ENCODE measurements at places on chromosomes 7 and 10. TPM values are rescaled to one million over a fixed set of nuclear protein-coding genes. Genes with fewer than 3 reads are reported as not detected.

DNA sequence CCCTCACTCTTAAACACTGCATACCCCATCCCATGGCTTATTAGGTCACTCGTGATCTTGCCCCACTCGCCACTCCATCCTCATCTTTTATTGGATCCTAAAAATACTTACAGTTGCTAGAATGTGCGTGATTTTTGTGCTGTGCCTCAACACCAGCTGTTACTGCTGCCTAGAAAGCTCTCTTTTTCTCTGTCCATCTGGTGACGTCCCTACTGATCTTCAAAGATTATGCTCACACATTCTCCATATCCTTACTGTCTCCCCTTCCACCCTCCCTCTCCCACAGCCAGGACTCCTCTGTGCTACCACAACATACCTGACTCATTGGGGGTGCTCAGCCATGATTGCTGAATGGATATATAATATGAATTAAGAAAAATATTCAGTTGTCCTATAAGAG is 42.0 kb downstream of the CDK6 start:
- DNase-seq = no peak

GRCh38 chr7:102468478-102469350 is 3.9 kb downstream of the LRWD1 start:
- no peak for DNase-seq

DNA sequence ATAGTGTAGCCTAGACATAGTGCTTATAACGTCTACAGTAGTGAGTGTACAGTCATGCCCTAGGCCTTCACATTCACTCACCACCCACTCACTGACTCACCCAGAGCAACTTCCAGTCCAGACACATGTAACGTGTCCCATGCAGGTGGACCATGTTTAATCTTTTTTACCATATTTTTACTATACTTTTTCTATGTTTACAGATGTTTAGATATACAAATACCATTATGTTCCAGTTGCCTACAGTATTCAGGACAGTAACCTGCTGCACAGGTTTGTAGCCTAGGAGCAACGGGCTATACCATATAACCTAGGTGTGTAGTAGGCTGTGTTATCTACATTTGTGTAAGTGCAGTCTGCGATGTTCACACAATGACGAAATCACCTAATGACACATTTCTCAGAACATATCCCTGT is 11.0 kb downstream of the MPP7 start:
- no peak for DNase-seq

GRCh38 chr10:86594535-86594934 is 59.8 kb upstream of the OPN4 start:
- no peak for DNase-seq

DNA sequence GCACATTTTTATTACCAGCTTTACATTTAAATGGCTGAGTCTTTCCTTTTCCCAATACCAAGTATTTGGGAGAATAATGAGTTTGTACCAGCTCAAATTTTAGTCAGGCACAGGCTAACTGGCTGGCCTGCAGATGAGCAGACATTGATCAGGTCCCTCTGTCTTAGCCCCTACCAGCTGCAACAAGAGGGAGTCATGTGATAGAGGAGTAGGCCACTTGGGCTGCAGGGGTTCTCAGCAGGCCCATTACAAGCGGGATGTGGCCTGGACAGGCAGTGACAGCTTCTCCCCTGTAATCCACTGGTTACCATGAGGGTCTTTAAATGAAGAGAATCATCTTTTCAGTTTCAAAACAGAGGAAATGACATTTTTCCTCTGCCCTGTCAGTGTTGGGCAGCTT is 283.6 kb downstream of the SUGCT start:
- no peak for DNase-seq

GRCh38 chr7:105594034-105594433 is 12.7 kb upstream of the EFCAB10 start:
- no peak for DNase-seq

GRCh38 chr10:102283890-102284289 is 38.6 kb downstream of the GBF1 start:
- no peak for DNase-seq

DNA sequence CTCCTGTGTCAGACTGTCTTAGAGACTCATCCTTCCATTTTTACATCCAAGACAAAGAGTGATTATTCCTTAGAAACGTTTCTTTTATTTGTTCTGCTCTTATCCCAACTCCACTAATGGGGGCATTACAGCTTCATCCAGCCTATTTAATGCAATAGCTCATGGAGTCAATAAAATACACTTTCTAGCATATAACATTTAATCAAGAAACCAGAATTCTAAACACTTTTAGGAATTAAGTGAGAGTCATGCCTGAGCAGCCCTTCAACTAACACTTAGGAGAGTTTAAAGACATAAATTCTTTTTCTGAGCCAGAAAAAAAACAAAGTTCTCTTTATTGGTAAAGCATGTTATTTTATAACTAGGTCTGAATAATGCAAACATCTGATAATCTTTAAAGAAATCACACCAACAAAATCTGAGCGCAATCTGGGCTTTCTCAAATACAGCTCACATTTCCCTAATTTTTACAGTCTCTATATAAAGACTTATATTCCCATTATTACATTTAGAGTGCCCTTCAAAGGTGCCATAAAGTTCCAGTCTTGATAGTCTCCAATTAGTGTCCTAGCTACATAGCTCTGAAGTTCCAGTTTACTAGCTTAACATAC is 361.7 kb upstream of the HPS1 start:
- no peak for DNase-seq

DNA sequence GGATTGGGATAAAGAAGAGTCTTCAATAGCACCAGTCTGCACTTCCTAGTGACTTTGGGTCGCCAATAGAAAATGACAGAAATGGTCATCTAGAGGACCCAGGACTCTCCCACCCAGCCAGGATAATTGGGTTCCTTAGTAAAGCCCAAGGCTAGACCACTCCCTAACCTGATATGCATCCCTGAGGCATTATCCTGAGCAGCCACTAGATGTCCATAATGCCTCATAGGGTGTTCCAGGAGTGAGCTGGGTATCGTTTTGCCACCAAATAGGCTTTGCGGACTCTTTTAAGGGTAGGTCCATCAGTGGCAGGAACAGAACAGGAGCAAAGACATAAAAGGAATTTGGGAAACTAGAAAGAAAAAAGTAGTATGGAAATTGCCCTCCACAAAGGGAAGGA is 4.5 kb upstream of the LRRC4 start:
- DNase-seq = no peak

GRCh38 chr7:117114272-117114671 is 161.0 kb downstream of the ST7 start:
- no peak for DNase-seq

DNA sequence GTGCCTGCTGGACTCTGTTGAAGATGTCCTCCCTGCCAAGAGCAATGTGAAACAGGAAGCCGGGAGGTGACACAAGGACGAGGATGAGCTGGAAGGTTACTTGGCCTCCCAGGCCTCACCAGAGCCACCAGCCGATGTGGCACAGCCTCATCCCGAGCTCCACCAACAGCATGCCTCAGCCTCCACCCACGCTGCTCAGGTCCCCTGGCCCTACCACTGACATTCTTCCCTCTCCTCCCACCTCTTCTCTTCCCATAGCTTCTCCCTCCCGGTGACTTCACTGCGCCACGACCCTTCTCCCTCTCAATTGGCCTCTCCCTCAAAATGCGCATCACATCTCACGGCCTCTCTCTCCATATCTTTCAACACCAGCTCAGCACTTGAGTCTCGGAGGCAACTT is 249.9 kb downstream of the SKAP2 start:
- DNase-seq = no peak

GRCh38 chr7:77888998-77889397 is 90.4 kb downstream of the PHTF2 start:
- DNase-seq = no peak

DNA sequence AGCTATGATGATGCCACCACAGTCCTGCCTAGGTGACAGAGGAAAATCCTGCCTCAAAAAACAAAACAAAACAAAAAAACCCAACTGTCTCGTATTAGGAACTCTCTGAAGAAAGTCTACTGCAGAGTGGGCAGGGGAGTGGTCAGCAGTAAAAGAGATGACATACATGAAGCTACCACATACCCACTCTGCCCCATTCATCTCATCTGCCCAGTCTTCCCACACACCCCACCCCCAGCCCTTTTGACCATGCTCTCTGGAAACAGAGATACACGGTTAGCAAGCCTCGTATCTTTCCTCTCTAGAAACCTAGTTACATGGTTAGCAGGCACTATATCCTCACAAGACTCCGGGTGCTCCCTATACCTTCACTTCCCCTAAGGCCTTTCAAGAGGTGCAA is 8.3 kb downstream of the SLC37A3 start:
- DNase-seq = no peak

GRCh38 chr7:127995156-127995880 is 35.9 kb downstream of the LRRC4 start:
- DNase-seq = no peak

DNA sequence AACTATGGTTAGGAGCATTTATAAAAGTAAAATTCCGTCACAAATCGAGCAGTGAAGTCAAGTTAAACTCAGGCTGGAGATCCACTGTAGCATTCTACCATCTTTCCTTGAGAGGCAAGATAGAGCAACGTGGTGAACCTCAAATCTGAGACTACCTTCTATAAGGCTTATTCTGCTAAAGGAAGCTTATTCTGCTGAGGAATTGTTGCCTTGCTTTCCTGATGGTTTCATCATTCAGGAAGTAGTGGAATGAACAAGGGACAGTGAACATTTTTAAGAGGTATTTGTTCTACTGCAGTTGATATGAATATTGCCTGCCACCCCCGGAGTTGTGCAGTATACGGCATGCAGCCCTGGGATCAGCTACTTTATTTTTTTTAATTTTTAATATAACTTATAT is 170.8 kb downstream of the VPS50 start:
- no peak for DNase-seq

DNA sequence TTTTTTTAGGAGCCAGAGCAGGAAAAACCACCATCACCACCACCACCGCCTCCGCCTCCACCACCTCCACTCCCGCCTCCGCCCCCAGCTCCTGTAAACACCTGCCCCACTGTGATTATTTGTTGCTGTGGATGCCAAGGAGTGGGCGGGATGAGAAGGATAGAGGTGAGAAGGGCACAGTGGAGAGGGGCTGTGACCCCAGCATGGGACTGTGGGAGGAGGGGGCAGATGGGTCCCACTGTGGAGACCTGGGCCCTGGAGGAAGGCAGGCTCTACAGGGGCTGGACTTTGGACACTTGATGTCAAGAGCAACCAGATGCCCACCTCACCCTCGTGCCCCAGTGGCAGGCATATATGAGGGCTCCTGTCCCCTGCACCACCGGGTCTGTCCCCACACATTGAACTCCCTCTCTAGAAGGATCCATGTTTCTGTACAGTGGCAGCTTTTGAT is 24.7 kb downstream of the ANTXRL start:
- DNase-seq = no peak

GRCh38 chr7:117809958-117810357 is 63.3 kb downstream of the CTTNBP2 start:
- no peak for DNase-seq

DNA sequence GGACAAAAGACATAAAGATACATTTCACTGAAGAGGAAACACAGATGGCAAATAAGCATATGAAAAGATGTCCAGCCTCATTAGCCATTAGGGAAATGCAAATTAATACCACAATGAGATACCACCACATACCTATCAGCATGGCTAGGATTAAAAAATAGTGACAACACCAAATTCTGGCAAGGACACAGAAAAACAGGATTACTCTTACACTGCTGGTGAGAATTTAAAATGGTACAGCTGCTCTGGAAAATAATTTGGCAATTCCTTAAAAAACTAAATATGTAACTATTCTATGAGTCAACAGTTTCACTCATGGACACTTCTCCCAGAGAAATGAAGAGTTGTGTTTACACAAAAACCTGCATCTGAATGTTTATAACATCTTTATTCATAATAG is 121.1 kb downstream of the C10orf90 start:
- no peak for DNase-seq

- DNase-seq = no peak
Measured at GRCh38 chr7:92621561-92622023, 31.4 kb upstream of the FAM133B start.

GRCh38 chr10:51196508-51197175 is 122.4 kb downstream of the PRKG1 start:
- DNase-seq = no peak

GRCh38 chr7:157097056-157097329 is 41.7 kb upstream of the UBE3C start:
- DNase-seq = no peak

PDZD7 gene
- total RNA-seq = 0.29 TPM

ST8SIA6 gene
- total RNA-seq = 0.36 TPM

ATOH7 gene
- total RNA-seq = 0.65 TPM

LRRC18 gene
- total RNA-seq = not detected

TUBB8 gene
- total RNA-seq = 0.77 TPM

HOXA4 gene
- total RNA-seq = 13.7 TPM

SP4 gene
- 19.2 TPM for total RNA-seq

CDHR1 gene
- 0.31 TPM for total RNA-seq

GHITM gene
- total RNA-seq = 99.4 TPM
